ENCODE measurements at places on chromosomes 11 and 22.

DNA sequence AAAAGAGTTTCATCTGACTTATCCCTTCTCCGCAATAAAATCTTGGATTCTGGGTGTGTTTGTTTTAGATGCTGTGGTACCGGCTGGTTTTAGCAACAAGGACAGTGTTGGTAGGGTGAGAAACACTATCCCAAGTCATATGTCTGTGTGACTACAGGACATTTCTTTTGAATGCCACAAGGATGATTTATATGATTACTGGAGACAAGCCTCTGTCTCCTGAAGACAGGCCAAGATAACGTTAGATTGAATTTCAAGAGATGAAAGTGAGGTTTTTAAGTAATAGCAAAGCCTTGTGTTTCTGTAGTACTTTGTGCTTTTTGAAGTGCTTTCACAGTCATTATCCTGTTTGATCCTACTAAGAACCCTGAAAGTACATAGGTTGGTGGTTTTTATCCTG lies 101.6 kb downstream of the COMMD9 start:
- DNase-seq: no peak

- no peak for DNase-seq
Observed at GRCh38 chr11:7672276-7672959, 882 bp downstream of the CYB5R2 start.

DNA sequence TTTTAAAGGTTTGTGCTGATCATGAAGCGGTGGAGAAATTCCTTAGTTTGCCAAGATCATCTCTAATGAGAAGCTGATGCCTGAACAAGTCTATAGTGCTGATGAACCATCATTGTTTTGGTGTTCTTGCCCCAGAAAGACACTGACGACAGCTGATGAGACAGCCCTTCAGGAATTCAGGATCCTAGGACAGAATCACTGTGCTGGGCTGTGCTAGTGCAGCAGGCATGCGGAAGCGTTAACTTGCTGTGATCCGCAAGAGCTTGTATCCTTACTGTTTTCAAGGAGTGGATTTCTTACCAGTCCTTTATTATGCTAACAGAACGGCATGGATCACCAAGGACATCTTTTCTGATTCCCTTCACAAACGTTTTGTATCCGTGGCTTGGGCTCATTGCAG lies 104.1 kb downstream of the TBC1D22A start:
- DNase-seq: peak; percentile 86

GRCh38 chr11:124877910-124878758 lies 12.9 kb downstream of the ROBO3 start:
- DNase-seq: no peak

DNA sequence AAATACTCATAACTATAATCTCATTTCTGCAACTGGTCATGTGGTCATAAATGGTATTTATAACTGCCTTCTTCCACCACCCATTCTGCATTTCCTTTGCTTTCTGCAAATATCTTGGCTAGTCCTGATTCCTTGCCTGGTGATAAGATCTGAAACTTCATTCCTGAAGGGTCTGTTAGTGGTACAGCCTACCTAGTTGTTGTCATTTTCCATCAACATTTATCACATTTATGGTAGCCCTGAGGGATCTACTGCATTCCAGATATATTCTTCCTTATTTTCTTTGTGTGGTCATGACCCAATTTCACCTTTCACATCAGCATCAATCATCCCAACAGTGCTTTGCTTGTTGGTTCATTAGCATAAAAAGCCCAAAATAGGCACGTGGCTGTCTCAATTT lies 50.1 kb downstream of the DDX6 start:
- DNase-seq: peak; percentile 13

DNA sequence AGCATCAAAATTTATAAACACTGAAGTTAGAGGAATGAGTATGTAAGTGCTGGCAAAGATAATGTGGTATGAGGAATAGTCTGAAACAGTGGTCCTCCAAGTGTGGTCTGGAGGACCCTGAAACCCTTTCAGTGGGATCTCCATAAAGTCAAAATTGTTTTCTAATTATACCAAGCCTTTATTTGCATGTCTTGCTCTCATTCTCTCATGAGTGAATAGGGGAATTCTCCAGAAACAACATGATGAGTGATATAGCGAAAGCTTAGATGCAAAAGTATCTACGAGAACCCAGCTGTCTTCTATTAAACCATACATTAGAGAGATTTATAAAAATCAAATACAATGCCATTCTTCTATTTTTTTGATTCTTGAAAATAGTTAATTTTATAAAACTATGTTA lies 145.0 kb upstream of the RAG2 start:
- DNase-seq: no peak
